ENCODE measurements at places on chromosomes 5 and 9.

DNA sequence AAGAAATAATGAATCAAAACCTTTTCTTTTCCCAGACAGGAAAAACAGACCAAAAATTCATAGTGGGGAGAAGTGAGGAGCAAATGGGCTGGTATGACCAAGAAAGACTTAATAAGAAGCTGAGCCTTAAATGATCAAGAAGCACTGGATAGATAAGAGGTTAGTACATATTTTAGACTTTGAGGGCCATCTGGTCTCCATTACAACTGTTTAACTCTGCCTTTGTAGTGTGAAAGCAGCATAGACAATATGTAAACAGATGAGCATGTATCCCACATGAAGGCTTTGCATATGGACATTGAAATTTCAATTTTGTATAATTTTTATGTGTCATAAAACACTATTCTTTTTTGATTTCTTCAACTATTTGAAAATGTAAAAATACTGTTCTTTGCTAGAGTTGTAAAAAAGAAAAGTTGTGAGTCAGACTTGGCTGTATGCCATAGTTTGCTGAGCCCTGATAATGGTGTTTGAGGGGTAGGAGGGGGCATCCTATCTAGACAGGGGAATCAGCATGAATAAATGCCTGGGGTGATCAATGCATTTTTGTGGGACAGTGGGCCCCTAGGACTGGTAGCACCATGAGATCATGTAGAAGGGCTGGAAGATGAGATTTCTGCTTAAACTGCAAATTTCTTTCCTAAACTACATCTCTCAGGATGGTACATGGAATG, 91.8 kb upstream of the GPR151 start:
- DNase-seq = no peak

GRCh38 chr9:89634995-89635742, 30.4 kb downstream of the GADD45G start:
- DNase-seq = peak; percentile 73

- no peak for DNase-seq
Measured at GRCh38 chr5:77867914-77868313, 91.8 kb upstream of the TBCA start.

DNA sequence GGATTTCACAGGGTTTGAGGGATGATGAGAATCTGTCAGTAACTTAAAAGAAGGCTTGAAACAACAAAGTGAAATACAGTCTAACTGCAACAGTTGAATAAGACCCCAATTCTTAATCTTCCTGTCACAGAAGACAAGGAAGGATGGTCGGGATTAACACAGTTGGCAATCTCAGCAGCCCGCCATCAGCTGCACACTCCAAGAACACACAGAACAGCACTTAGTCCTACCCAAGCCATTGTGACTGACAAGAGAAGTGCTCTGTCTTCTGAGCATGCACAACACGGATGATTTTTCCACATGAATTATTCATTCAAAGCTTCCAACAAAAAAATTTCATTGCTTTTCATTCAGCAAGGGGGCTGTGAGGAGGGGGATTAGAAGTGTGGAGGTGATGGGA, 576.1 kb downstream of the TLE4 start:
- no peak for DNase-seq

- DNase-seq = no peak
Measured at GRCh38 chr9:136075881-136076678, 19.0 kb downstream of the NACC2 start.

Data from AG08395 (cell line).